Stimulated activated CD8-positive, alpha-beta memory T cell treated with anti-CD3 and anti-CD28 coated beads, Interleukin-15, amount 100 ng/mL, for 4 hours (primary cell): ENCODE measurements at places on chromosomes 4 and X.

DNA sequence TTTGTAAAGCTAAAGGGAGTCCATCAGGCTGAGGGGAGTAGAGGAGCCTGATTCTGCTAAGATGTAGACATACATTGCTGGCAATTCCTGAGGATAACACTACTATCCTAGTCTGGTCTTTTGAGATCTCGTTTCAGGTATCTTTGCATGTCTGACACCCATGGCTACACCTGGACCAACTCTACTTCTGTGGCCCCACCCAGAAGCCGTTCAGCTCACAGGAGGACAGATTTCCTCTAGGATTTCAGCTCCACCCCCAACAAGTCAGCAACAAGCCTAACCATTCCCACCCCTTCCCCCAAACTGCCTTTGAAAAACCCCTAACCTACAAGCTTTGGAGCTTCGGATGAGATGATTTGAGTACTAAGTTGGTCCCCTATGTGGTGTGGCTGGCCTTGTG, 848.2 kb downstream of the NLGN4X start:
- no peak for DNase-seq

DNA sequence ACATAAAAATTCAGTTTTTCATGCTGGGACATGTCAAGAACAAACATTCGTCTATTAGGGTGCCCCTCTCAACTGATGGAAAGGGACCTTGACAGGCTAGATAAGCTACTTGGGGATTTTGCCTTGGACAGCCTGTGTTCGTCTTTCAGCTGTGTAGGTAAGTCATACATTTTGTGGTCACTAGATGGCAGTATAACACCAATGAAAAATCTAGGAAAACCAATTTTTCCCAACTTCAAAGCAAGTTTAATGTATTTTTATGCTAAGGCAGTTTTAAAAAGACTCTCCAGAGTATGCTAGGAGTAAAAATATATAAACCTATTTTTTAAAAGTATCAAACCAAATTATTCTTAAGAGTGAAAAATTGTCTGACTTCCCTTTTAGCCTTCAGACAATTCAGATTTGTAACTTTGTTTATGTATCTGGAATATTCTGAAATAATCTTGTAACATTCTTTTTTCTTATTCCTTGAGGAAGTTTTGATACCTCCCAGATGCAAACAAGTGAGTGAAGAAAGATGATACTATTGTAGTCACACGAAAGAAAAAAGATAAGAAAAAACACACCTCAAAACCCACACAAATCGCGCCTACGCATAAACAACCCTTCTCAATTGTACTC, 158.3 kb downstream of the CPE start:
- no peak for DNase-seq

GRCh38 chr4:164997941-164998340, 20.5 kb upstream of the TRIM61 start:
- no peak for DNase-seq

DNA sequence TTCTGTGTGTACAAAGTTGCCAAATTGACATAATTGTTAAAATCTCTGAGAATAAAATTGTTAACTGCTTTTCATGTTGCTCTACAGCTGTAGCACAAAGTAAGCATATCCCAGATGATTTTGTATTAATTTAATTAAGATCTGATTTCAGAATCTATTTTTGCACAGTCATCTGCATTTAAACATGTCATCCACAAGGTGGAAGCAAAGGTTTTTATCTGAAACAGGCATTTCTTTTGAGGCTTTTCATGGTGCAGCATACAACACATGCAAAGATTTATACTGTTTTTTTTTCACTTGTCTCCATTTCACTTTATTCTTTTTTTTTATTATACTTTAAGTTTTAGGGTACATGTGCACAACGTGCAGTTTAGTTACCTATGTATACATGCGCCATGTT, 51.2 kb downstream of the GC start:
- DNase-seq, result no peak

DNA sequence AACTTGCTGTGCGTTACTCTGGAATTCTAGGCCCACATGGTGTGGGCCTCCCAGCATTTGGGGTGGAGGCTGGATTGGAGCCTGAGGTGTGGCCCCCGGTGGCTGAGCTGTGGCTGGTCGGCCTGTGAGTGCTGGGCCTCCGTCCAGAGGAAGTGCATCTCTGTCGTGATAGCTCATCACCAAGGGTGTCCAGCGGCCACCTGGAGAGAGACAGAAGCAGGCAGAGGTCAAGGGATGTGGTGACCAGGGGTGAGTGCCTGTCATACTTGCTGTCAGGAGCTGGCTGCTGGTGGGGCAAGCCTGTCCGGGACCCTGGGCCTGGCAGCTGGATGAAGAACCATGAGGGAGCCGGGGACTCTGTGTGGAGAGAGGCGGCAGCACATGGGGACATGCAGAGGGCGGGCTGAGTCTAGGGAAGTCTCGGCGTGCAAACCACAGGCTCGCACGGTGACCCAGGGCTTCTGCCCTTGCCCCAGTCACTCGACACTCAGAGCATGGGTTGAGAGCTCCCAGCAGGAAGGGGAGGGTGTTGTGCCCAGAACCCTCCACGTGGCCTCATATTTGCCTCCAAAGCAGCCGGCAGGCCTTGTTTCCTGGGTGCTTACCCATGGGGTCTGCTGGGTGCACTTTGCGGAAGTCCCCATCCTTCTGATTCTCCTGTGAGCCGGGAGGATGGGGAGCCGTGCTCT, 6.2 kb downstream of the SORCS2 start:
- no peak for DNase-seq

- no peak for DNase-seq
Measured at GRCh38 chr4:82261084-82261483, 112.7 kb downstream of the HNRNPD start.

DNA sequence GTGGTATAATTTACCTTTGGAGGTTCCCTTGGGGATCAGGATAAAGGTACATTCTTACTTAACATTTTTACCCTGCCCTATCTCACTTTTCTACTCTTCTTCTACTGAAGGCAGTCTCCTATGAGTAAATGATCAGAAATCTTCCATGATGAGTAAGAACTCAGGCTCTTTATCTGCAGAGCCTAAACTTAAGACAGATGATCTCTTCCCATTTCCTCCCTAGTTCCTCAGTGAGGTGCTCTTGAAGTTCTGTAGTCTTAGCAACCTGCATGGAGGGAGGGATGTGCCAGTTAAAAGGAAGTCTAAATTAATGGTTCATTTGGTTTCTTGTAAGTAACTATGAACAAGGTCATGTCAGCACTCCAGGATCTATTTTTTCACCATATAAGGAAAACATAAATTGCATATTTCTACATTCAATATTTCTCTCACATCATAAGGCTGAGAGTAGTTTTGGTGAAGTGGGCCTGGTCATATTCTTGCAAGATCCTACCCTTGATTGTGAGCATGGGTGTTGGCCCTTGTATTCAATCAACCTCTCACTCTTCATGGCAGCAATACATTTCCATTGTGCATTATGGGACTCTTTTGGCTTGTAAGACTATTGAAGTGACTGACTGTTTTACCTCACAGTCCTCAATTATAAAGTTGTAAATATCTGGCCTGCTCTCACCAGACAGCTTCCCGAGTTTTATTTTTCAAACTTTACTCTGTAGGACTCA, 295.5 kb downstream of the SLC7A11 start:
- no peak for DNase-seq

DNA sequence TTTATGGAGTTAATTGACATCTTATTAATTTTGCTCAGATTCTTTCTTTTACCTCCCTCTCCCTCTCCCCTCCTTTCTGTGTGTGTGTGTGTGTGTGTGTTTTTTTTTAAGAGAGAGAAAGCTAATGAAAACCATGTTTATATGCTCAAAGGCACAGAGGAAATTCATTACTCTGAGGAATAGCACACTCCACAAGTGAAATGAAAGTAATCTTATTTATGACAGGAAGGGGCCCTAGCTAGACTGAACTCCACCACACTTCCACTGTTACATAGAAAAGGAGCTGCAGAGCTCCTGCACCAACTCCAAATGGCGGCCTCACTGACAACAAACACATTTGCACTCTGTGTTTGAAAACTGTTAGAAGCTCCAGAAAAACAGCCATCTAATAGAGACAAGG, 150.6 kb downstream of the RASL11B start:
- no peak for DNase-seq
